ENCODE measurements at places on chromosomes 3 and 15.

GRCh38 chr3:124978627-124979026, 44.1 kb upstream of the MUC13 start:
- DNase-seq: no peak

- DNase-seq: peak; percentile 66
Measured at GRCh38 chr15:90231028-90232017, 2.4 kb downstream of the CIB1 start.

GRCh38 chr3:18062657-18063025, 320.2 kb upstream of the TBC1D5 start:
- DNase-seq: no peak

GRCh38 chr3:142209655-142210054, 15.7 kb downstream of the GK5 start:
- DNase-seq: no peak

GRCh38 chr3:31829826-31830426, 151.1 kb downstream of the OSBPL10 start:
- no peak for DNase-seq

GRCh38 chr15:36499412-36500389, 79.7 kb upstream of the CDIN1 start:
- DNase-seq: no peak

DNA sequence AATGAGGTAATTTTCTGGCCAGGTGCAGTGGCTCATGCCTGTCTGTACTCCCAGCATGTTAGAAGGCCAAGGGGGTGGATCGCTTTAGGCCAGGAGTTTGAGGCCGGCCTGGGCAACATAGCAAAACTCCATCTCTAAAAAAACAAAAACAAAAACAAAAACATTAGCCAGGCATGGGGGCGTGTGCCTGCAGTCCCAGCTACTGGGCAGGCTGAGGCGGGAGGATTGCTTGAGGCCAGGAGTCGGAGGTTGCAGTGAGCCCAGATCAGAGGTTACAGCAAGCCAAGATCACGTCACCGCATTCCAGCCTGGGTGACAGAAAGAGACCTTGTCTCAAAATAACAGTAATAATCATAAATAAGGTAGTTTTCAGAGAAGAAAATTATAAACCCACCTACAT, 55.7 kb downstream of the LDHAL6B start:
- DNase-seq: no peak

DNA sequence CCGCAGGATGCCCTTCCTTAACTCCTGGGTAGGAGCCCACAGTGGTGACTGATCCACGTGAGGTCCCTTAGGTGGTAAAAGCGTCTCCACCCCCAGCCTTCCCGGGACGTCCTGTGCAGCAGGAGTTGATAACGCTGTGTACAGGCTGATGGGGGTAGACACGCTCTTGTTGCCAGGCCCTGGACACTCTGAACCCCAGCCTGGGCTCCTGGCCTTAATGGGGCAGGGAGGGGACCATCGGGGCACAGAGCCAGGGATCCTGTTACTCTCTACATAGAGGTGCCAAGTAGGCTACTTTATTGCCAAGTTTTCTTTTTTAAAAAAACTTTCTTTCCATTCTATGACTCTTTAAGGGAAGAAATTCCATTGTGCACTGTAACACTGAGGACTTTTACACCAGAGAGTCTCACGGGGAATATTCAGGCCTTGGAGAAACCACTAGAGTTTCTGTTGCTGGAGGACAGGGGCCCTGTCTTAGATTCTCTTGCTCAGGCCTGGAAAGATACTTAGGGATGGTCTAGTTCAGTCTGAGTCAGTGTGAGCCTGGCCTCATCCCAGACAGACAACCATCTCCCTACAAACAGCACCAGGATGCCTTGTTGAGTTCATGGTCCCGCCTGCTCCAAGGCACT, 104.3 kb upstream of the RNU6-1 start:
- DNase-seq: no peak

DNA sequence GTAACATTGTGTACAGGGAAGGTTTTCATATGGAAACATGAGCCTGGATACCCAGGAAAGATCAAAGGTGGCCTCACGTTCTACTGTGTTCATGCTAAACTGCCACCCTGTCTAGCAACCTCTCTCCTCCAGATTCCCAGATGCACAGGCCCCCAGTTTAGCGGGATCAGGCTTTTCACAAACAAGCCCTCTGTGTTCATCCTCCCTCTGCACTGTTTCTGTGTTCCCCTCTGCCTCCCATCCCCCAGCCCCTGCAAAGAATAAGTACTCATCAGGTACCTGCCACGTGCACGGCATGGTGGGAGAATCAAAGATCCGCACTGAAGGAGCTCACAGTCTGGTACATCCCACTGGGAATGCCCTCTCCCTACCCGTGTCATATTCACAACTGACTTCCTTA, 46.1 kb downstream of the TMEM266 start:
- no peak for DNase-seq

Measured in stimulated activated CD4-positive, alpha-beta T cell treated with anti-CD3 and anti-CD28 coated beads, Interleukin-2, amount 100 ng/mL, for 24 hours (primary cell).